Renal cortical epithelial cell (primary cell): ENCODE measurements at places on chromosomes 12 and 14.

DNA sequence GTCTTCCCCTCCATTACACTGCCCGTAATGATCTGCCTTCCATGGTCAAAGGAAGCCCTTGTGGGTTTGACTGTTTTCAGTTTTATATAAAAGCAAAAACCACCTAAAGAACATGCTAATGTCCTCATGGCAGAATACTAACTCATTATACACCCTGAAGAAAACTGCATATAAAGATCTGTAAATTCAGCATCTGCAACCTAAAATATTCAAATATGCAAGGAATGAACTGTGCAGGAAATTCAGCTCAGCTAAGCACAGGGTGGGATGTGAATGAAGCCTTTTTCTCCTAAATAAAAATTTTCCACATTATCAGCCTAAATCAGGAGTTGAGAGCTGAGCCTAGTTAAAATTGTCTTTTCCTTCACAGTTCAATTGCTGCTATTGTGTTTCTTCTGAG, 128.1 kb downstream of the NRXN3 start:
- no peak for DNase-seq

- DNase-seq = no peak
Observed at GRCh38 chr12:104212516-104212915, 3.1 kb upstream of the TXNRD1 start.

- no peak for DNase-seq
Observed at GRCh38 chr14:61280092-61280525, 1.0 kb downstream of the TMEM30B start.

DNA sequence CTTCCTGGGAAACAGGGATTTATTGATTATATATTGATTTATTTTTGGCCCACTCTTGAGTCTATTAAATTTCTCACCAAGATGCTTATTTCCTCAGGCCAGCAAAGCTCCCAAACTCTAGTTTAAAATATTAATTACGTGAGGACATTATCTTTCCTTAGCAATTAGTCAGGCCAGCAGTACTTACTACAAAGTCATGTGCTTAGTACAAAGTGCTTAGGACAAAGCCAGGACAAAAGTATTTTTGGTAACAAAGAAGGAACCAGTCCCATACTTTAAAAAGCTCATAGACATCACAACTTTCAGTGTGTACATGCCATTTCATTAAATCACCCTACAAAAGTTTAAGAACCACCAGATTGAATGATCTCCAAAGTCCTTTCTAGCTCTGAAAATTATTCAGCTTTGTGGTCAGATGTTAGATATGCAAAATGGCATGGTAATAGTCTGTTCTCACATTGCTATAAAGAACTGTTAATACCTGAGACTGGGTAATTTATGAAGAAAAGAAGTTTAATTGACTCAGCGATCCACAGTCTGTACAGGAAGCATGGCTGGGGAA, 94.7 kb upstream of the PWP1 start:
- DNase-seq = no peak

GRCh38 chr12:111330800-111331752, 37.8 kb downstream of the PHETA1 start:
- peak; percentile 66 for DNase-seq

DNA sequence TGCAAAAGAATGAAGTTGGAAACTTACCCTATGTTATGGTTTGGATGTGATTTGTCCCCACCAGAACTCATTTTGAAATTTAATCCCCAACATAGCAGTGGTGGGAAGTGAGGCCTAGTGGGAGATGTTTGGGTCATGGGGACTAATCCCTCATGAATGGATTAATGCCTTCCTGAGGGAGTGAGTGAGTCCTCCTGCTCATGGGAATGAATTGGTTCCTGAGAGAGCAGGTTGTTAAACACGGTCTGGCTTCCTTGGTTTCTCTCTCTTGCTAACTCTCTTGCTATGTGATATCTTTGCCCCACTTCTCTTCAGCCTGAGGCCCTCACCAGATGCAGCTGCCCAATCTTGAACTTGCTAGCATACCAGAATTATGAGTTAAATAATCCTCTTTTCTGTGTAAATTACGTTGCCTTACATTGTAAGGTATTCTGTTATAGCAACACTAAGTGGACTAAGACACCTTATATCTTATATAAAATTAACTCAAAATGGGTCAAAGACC, 22.2 kb upstream of the CCDC91 start:
- no peak for DNase-seq

DNA sequence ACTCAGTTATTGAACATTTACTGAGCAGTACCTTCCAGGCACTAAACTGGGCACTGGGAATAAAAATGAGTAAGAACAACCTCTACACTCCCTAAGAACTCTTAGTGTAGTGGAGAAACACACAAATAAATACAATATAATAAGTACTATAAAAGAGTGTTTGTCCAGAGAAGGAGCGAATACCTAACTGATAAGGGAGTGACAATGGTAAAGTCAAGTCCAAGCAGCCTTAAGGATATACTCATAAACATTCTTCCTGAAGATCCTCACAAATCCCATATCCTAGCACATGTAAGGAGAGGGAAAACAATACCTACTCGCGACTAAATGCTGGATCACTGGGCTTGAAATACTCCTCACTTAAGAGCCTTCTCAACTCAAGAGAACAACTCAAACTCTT, 32.8 kb downstream of the SPTLC2 start:
- DNase-seq = no peak
